ENCODE measurements at places on chromosomes 2 and 18.

GRCh38 chr18:73824671-73825070 is 323.0 kb downstream of the FBXO15 start:
- no peak for DNase-seq

GRCh38 chr2:232890896-232891601 is 21.0 kb downstream of the SNORC start:
- DNase-seq: no peak

DNA sequence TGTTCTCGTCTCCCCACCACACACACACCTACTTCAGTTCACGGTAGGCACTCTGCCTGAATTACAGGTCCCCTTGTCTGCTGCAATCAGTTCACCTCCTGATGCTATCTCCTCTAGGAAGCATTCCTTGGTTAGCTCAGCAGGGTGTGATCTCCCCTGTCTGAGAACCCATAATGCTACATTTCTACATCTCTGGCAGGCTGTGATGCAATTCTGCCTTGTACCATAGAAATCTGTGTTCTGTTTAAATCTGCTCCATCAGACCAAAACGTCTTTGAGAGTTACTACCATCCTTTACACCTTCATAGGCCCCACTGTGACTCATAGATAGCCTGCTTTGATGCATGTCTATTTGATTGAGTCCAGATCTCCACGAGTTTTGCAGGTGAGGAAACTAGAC is 103.9 kb downstream of the TTC32 start:
- DNase-seq: no peak

DNA sequence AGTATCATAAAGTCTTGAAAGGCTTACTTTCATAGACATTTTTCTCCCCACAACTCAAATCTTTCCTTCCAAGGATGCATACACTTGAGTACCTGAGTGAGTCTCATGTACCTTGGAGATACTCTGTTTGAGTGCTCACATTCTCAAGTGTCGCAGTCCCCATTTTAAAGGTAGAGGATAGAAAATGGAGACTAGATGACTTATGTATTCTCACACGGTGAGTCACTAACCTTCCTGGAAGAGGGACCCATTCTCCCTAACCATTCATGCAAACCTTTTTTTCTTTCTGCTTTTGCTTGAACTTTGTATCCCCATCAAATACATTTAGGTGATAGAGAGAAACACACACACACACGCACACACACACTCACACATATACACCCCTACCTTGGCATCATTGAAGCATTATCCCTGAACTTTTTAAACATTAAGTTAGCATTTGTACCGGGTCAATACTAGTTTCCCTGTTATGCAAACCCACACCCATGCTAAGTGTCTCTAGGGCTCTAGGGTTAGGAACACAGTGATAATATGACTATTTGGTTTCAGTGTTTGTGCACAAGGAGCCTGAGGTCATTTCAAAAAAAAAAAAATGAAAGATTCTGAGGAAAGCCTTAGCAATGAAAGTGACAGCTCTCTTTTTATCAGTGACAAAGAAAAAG is 236.2 kb downstream of the IKZF2 start:
- DNase-seq: no peak

GRCh38 chr2:196670342-196670741 is 30.8 kb downstream of the CCDC150 start:
- DNase-seq: no peak

DNA sequence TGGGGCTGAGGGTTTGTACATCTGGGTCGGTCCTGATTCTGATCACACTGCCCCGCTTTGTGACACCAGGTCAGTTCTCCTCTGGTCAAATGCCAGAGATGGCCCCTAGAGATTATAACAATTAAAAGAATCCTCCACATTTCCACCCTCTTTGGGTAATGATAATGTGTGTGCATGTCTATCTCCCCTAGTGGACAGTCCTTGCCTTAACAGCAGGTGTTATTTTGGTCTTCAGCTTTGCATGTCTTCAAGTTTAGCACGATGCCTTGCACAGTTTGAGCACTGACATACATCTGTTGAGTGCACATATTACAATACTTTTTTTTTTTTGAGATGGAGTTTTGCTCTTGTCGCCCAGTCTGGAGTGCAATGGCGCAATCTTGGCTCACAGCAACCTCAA is 25.7 kb upstream of the COX7A2L start:
- peak; percentile 23 for DNase-seq

GRCh38 chr2:221810245-221810644 is 238.1 kb upstream of the EPHA4 start:
- no peak for DNase-seq

DNA sequence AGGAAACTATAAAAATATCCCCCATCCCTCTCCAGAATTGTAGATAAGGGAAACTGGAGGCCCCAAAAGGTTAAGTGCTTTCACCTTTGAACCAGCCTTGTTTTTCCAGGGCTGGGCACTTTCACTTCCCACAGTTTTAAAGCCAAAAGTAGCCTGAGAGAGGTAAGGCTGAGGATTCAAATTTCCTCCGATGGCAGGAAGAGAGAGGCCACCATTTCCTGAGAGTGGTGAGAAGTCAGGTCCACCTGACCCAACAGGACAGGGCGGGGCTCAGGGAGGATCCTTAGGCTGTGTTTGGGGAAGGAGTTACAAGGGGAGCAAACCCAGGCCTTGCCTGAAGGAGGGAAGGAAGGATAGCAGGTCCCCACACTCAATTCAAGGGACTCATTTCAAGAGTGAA is 4.7 kb upstream of the TEX261 start:
- DNase-seq: no peak

GRCh38 chr18:25729072-25729471 is 361.3 kb downstream of the SS18 start:
- DNase-seq: no peak

- no peak for DNase-seq
These were observed 275.3 kb downstream of the TMX3 start for GRCh38 chr18:68439642-68440041.

GRCh38 chr18:21669736-21670285 is 34.8 kb downstream of the ABHD3 start:
- no peak for DNase-seq

GRCh38 chr2:159891917-159892730 is 94.1 kb upstream of the CD302 start:
- no peak for DNase-seq

- DNase-seq: peak; percentile 11
These were observed 30.0 kb downstream of the CTLA4 start for GRCh38 chr2:203897544-203897943.

GRCh38 chr2:7976206-7976605 is 705.6 kb upstream of the ID2 start:
- no peak for DNase-seq

DNA sequence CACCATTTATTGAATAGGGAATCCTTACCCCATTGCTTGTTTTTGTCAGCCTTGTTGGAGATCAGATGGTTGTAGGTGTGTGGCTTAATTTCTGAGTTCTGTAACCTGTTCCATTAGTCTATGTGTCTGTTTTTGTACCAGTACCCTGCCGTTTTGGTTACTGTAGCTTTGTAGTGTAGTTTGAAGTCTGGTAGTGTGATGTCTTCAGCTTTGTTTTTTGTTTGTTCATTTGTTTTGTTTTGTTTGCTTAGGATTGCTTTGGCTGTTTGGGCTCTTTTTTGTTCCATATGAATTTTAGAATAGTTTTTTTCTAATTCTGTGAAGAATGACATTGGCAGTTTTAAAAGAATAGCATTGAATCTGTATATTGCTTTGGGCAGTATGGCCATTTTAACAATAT is 12.7 kb downstream of the GKN2 start:
- no peak for DNase-seq

GRCh38 chr2:236731767-236732580 is 162.3 kb downstream of the ACKR3 start:
- no peak for DNase-seq

DNA sequence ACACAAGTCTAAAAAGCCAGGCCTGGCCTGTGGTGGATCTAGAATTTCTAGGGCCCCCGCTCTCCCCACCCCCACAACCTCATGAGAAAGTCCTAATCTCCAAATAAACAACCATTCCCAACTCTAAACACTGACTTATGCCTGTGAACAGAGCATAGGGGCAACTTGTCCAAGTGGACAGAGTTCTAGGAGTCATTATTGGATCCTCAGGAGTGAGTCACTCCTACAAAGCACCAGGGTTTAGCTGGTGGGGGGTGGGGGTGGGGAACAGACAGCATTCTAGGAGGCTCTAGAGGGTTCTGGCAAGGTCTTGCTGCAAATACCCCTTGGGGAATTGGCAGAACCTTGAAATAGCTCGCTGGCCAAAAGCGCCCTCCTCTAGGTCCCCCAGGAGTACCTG is 83.3 kb downstream of the ZCCHC2 start:
- no peak for DNase-seq

DNA sequence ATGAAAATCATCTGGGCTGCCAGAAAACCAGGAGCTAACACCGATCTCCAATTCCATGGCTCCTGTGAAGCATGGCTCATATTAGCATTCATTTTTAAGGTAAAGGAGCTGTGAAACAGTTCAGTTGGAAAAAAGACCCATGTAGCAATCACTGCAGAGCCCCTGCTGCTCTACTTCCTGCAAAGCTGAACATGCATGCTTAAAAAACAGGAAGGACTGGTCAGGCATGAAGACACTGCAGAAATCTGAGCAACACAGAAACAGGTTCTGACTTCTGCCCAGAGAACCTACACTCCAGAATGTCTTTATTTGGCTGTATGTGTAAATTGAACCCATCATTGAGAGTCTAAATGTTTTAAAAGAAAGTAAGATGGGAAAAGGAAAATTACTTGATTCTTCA is 950.6 kb downstream of the DCDC2C start:
- no peak for DNase-seq

DNA sequence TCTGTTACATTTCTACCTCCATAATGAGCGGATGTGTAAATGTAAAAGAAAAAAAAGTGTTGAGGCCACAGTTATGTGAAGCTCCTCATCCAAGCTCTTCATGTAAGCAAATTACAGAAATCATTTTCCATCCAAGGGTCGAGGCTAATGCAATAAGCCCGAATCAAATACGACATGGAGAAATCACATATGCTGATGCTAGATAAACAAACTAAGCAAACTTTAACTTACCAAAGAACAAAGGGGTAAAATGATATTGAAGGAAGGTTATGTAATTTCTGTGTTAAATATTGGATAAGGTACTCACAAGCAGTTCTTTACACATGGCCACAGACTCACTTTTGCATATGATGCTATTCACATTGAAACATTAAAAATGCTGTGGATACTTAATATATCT is 310.2 kb upstream of the ID2 start:
- no peak for DNase-seq

GRCh38 chr2:45305599-45305998 is 296.3 kb upstream of the SIX2 start:
- DNase-seq: no peak

DNA sequence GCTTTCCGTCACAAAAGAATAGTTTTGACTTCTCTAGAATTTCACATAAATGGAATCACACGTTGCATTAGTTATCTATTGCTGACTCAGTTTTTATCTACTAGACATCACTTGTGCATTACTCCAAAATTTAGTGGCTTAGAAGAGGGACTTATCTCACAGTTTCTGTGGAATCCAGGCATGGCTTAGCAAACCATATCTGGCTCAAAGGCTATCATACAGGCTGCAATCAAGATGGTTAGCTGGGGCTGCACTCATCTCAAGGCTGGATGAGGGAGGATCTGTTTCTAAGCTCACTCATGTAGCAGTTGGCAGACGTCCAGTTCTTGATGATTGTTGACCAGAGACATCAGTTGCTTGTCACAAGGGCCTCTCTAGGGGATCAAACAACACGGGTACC is 6.6 kb upstream of the DSC3 start:
- DNase-seq: no peak

DNA sequence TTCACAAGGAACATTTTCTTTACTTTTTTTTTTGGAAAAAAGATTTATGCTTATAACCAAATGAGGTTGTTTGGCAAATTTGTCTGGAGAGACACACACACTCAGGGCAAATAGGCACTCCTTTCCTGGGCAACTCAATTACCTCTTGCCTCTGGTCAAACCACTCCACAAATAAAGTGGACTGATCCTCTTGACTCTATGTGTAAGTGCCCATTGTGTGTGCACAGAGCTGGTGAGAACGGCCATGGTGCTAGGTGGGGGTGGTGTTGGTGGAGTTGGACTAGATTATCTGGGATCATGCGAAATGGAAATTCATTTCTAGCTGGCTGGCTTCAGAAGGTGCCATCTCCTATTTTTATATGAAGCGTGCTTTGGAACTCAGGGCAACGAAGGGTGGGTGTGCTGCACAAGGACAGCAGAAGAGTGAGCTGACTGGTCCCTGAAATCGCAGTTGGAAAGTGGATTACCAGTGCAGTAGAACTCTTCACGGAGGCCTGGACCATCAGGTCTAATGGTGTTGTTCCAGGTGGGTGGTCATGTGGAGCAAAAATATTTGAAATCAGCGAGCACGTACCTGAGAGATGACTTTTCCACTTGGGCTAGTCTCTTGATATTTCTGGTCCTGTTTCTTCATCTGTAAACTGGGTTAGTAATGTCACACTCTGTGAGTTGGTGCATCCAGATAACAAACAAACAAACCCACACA is 149.9 kb downstream of the RPIA start:
- DNase-seq: no peak

GRCh38 chr2:74009577-74009976 is 24.9 kb downstream of the TET3 start:
- no peak for DNase-seq

- no peak for DNase-seq
These were observed 21.8 kb downstream of the TMEM182 start for GRCh38 chr2:102783506-102784183.

DNA sequence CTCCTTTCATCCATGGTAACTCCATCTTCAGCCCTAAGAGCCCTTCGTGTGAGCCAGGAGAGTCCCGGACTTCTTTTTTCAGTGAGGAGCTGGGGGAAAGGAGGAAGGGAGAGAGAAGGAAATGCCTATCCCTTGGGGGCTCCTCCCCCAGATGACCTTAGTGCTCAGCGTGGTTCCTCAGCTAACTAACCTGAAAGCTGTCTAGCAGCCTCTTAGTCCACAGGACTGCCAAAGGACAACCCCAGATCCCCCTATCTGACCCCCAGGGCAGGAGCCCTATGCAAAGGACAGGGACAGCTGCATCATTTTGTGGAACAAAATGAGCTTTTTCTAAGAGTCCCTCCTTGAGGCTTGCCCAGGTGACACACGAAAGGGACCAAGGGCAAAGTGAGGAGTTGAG is 7.9 kb downstream of the SPR start:
- no peak for DNase-seq

DNA sequence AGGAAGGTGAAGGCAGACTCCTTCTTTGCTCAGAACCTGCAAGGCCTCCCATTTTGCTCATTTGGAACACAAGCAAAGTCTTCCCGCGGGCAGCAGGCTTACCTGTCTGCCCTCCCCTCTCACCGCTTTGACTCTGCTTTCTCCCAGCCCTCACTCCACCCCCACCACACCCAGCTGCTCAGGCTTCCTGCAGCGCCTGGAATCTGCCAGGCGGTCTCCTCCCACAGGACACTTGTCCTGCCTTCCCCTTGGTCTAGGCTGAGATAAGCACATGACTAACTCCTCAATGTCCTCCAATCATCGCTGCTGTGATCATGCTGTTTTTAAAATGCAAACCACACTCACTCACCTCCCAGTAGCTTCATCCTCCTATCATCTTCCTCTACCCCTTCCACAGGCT is 430.0 kb downstream of the ZNF516 start:
- DNase-seq: no peak
